ENCODE measurements at places on chromosomes 1 and 21. TPM values are rescaled to one million over a fixed set of nuclear protein-coding genes. Genes with fewer than 3 reads are reported as not detected.

The CCDC185 gene
- total RNA-seq: 0.47 TPM

The ZFP69 gene
- total RNA-seq: 2.8 TPM

The PBX1 gene
- 0.36 TPM for total RNA-seq

The RPTN gene
- not detected for total RNA-seq

The MROH9 gene
- total RNA-seq: not detected

The NBPF10 gene
- total RNA-seq: 0.49 TPM

The RIPPLY3 gene
- total RNA-seq: 0.16 TPM

The FCRL5 gene
- total RNA-seq: not detected

- DNase-seq: no peak
These were observed 114.6 kb downstream of the KAZN start for GRCh38 chr1:14713077-14713476.

DNA sequence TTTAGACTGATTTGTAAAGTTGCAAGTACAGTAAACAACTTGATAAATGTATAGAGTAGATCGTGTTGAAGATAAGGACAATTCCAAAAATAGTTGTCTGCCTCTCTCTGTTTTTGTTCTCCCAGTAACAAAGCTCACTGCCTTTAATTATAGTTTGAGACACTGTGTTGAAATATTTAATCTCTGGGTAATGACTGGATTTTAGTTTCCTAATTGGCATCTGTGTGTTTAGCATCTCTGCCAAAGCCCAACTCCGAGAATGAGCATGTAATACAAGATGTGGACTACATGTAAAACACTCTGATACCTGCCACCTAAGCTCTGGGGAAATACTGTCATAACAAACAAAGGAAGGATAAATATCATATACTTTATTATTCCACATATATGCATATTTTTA, 27.7 kb upstream of the SDE2 start:
- DNase-seq: no peak

DNA sequence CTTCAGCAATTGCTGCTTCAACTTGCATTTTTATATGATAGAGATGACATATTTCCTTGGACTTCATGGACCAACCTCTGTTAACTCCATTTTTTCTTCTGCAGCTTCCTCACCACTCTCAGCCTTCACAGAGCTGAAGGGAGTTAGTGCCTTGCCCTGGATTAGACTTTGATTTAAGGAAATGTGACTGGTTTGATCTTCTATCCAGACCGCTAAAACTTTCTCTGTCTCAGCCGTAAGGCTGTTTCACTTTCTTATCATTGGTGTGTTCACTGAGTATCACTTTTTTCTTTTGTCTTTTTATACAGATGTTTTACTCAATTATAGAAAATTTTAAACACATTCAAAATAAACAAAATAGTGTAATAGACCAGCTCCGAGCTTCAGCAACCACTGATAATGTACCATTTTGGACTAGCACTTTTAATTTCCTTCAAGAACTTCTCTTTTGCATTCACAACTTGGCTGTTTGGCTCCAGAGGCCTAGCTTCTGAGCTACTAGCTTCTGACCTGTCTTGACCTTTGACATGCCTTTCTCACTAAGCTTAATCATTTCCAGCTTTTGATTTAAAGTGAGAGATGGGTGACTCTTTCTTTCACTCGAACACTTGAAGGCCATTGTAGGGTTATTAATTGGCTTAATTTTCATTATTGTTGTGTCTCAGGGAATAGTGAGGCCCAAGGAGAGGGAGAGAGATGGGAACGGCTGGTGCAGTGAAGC, 9.3 kb downstream of the NEK7 start:
- DNase-seq: no peak

GRCh38 chr1:164801246-164801731, 242.3 kb downstream of the PBX1 start:
- no peak for DNase-seq

GRCh38 chr1:150999926-151000325, 6.8 kb downstream of the MINDY1 start:
- DNase-seq: no peak

DNA sequence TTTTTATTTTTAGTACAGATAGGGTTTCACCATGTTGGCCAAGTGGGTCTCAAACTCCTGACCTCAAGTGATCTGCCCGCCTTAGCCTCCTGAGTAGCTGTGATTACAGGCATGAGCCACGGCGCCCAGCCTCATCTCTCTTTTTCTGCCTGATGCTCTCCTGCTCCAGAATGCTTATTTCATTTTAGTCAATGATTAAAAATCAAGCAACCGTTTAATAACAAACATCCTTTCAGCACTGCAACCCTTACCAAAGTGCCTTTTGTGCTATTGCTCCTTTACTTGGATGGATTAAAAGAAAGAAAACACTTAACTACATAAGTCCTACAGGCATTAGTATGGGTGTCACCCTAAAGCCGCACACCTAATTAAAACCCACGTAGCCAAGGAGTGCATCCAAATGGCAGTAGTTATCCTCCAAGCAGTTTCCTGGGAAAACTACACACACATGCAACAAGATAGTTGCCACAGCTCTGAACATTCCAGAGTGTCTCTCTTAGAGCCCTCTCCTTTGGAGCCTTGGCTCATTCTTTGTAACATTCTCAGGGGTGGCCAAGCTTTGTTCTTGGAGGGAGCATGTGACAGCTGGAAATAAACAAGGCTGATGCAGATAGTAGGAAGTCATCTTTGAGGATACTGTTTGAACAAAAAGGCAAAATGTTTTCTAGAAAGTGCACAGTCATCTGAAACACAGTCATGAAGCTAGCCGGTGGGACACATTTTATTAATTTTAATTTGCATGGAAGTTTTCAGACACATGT, 51.2 kb downstream of the KCNJ15 start:
- DNase-seq: no peak

DNA sequence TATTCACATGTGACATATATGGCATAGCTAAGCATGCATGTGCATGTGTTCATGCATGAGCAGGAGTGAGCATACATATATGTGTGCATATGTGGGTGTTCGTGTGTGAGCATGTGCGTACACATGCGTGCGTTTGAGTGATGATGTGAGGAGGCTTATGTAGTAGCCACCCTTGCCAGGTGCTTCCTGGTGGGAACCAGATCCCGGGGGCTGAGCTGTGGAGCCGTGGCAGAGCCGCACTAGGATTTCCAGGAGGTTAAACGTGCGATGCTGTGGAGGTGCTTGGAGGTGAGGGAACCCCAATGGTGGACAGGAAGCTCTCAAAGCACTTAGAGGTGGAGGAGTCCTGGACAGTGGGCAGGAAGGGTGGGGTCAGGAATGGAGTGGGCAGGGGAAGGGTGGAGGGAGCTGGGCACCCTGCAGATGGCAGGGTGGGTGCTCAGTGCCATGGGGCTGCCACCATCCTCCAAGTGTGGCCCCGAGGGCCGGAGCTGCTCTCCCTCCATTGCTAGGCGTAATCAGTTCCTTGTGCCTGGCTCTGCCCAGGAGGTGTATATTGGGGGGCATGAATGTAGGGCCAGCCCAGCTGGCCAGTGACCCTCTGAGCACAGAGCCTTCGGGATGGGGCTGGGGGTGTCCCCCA, 48.5 kb downstream of the COL18A1 start:
- no peak for DNase-seq

DNA sequence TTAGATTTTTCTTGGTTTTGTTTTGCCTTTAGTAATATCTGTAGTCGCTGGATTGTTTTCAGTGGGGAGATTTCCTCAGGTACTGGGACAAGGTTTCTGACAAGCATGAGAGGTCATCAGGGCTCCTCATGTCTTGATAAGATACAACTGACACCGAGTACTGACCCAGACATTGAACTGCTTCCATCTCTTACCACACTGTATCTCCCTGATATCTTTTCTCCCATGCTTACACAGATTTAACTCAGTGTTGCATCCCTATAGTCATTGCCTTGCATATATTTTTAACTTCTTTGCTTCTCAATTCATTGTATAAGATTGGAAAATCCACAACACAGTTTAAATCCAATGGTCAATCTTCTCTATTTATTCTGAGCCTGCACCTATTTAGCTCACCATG, 12.4 kb upstream of the CYB5R1 start:
- no peak for DNase-seq
